ENCODE measurements at places on chromosomes 12 and 14.

DNA sequence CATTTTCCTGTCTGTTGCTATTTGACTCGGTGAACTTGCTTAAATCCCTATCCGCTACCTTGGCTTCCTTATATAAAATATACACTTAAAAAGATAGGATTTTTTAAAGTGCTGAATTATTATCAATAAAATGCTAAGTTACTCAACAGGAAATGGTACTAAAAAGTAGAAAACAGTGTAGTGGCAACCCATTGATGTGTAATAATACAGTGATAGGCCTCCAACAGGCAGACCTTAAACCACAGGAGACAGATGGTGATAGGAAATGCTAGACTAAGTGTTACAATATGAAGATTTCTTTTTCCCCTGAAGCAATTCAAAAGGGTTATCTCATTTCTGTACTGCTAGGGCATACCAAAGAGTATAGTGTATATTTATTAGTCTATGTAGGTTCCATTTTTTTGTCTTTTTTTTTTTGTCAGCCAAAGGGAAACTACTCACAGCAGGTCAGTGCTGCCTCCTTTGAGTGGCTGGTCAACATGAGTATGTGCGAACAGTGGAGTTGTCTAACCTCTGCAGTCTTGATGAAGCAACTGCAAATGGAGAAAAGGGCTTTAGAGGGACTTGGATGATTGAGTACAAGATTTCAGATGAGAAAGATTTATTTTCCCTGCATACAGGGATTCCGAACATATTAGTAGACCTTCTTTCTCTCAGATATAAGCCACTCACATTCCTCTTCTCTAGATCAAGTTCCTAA is 183.8 kb downstream of the ACSS3 start:
- DNase-seq: no peak

GRCh38 chr14:31962920-31963319 is 114.2 kb upstream of the ARHGAP5 start:
- no peak for DNase-seq

GRCh38 chr12:46461459-46461858 is 88.9 kb upstream of the SLC38A2 start:
- no peak for DNase-seq

DNA sequence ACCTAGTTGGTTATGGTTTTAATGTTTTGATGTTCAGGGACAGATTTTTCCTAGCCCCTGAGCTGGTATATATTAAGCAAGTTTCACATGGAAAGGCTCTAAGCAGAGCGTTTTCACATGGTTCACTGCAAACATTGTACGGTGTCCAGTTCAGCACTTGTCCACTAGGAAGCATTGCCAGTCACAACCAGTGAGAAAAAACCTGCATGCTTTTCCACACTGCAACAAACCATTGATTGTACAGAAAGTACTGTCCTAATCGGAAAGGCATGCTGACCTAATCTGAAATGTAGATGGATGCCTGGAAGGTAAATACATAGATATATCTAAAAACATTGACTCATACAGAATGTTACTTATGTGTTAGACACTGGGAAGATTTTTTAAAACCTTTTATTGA is 25.0 kb upstream of the NPAS3 start:
- DNase-seq: no peak

DNA sequence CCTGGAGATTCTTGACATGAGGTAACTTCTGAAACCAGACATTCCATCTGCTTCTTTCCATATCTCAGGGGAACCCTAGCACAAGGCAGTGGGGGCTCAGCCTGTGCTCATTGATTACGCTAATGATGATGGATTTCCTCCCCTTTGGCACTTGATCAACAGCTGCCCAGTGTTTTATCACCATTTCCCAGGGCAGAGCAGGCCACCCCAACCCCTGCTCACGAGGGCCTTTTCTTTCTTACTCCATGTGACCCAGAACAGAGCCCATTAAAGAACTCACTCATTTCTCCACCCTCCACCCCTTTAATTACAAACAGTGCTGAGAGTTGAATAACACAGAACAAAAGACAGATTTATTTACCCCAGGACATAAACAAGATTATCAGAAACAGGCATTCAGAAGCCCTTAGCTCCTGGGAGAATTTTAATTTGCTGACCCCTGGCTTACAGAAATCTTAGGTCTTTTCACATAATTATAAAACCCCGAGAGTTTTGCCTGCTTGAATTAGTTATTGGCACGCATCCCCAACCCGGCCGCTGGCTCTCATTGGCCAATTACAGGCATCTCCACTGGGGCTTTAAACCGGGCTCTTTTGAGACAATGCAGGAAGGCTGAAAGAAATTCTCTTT is 32.0 kb upstream of the CCDC60 start:
- no peak for DNase-seq

DNA sequence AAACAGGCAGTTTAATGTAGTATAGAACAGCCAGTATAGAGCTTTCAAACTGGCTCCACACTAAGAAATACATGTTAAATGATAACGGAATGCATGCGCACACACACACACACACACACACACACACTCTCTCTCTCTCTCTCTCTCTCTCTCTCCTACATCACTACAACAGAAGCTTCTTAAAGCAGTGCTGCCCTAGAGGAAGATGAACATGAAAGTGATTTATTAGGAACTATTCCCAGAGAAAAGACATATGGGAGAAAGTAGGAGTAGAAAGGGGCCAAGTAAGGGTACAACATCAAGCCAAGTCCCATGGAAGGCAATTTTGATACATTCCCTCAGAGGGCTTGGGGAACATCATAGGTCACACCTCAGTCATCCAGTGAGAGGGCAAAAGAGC is 16.4 kb upstream of the DHRS4 start:
- no peak for DNase-seq

DNA sequence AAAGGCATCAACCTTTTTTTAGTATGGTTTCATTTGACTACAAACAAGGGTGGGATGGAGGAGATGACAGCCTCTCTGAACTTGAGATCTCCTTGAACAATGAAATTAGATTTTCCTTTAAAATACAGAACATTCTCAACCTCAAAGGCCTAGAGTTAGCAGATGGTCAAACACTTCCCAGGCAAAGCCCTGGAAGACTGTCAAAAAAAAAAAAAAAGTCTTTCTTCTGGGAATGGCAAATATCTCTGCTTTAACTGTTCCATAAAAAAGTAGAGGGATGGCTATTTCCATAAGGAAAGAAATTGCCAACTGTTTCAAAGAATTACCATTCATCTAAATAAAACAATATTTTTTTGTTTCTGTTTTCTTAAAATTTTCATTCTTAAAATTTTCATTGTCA is 870.8 kb downstream of the GALC start:
- DNase-seq: no peak

DNA sequence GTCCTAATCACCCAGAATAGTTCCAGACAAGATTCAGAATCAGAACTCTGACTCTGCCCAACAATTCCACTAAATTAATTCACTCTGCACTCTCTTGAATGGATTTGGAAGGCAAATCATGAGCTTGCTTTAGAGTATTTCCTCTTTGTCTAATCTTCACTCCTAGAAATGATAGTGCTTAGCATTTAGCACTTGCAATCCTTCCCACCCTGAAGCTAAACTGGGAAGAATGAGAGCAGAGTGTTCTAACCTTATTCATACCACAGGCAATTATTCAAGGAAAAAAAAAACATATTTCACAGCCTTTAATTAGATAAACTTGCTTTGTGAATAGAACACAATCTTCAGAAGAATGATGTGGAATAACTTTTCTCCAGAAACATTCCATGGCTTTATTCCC is 264.6 kb downstream of the PAWR start:
- DNase-seq: no peak

DNA sequence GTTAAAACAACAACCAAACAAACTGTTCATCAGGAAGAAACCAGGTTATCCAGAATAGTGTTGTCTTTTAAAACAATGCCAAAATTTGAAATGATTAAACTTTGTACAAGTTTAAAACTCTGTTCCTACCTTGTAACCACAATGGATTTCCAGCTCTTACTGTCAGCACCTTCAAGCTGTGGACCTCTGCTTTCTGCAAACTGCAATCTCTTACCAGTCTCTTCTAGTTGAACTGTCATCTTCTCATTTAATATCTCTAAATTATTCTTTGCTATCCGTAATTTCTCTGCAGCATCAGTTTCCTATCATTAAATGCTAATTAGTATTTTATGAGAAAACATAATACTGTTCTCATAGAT is 29.5 kb upstream of the C12orf50 start:
- DNase-seq: no peak

DNA sequence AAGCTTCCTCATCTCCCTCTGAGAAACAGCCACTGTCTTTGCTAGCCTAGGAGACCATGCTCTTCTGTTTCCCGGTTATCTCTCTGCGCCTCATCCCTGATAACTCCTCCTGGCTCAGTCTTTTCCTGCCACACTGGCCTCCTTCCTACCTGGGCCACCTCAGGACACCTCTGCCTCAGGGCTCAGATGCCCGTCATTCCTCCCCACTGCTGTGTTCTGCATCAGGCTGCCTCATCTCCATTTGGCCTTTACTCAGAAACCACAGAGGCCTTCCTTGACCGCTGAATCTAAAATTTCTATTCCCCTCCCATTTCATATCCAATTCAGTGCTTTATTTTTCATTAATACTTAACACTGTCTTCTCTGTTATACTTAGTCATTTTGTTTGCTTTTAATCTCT is 311.0 kb upstream of the RGS6 start:
- no peak for DNase-seq

DNA sequence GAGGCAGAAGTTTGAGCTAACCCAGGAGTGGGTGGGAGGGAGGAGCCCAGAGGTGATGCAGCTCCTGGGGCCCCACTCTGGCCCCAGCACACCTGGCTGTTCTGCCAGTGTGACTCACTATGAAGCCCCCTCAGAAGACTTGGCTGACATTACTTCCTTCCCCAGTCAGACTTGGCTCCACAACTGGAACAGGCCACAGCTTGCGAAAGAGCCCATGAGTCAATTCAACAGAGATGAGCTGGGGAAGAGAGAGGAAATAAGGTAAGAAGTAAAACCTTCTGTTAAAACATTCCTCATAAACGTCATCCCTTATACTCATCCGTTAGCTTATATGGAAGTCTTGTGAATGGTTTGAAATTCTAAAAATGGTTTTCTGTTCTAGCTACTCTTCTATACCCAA is 245.9 kb downstream of the ADAMTS20 start:
- no peak for DNase-seq

GRCh38 chr14:64973026-64973442 is 898 bp upstream of the RAB15 start:
- DNase-seq: no peak

- no peak for DNase-seq
These were observed 161.1 kb downstream of the SNAPC1 start for GRCh38 chr14:61923348-61923747.

Measured in stimulated activated CD4-positive, alpha-beta T cell treated with anti-CD3 and anti-CD28 coated beads, Interleukin-1b, Interleukin-23, amount 100 ng/mL, for 1 hour (primary cell).